H1 (cell line): ENCODE measurements at places on chromosomes 5 and 9. TPM values are rescaled to one million over a fixed set of nuclear protein-coding genes. Genes with fewer than 3 reads are reported as not detected.

NIPAL4 gene
- polyA plus RNA-seq = 0.06 and 0.09 TPM in 2 replicates

PCSK1 gene
- 0.97 and 1.3 TPM in 2 replicates for polyA plus RNA-seq

QRFP gene
- not detected in 2 replicates for polyA plus RNA-seq

ERCC8 gene
- 13.3 and 17.3 TPM in 2 replicates for polyA plus RNA-seq

AJM1 gene
- polyA plus RNA-seq = 0.12 and 0.33 TPM in 2 replicates

SLC6A19 gene
- 0.02 and 0.03 TPM in 2 replicates for polyA plus RNA-seq

PCDH12 gene
- polyA plus RNA-seq = 0.05 and 0.06 TPM in 2 replicates

ACTBL2 gene
- not detected in 2 replicates for polyA plus RNA-seq

ESM1 gene
- polyA plus RNA-seq = not detected in 2 replicates

ANKRD18B gene
- polyA plus RNA-seq = 0.69 and 1.6 TPM in 2 replicates

SAXO1 gene
- 0.11 TPM in 2 replicates for polyA plus RNA-seq

BNC2 gene
- 11.3 and 16.0 TPM in 2 replicates for polyA plus RNA-seq

C9orf57 gene
- not detected in 2 replicates for polyA plus RNA-seq
